ENCODE measurements at places on chromosomes 3 and 15.

- no peak for DNase-seq
These were observed 43.2 kb downstream of the P3H2 start for GRCh38 chr3:190077395-190078045.

DNA sequence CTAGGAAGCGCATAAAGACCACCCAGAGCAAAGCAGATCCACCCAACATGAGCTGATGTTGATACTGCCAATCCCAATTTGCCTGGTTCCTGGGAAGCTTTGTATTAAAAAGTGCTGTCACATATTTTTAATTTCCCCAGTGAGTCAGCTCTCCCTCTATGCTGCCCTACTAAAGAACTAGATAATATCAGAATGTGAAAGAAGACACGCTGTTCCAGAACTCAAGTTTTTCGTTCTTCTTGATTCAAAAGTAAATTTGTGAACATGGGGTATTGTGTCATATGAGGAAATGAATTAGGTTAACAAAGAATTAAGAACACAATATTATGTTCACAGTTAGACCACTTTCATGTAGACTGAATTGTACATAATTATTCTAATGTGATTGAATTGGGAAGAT is 734.2 kb upstream of the ALCAM start:
- DNase-seq, result no peak

GRCh38 chr15:25057574-25057973 is 102.8 kb downstream of the SNRPN start:
- no peak for DNase-seq

DNA sequence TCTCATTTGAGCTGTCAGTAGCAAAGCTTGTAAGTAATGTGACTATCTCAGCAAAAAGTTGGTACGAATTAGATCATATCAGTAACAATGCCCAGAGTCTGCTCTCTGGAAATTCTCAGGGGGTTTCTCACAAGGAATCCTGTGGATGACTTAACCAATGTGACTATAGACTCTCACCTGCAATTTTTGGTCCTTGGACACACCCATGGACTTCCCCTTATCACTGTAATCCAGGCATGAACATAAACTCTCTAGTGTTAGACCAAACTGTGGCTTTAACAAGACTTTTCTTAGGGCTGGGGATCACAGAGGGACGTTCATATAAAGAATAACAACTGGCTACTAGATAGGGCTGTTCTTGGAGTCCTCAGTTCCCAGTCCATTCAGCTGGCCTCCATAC is 3.9 kb upstream of the ZNF80 start:
- DNase-seq, result no peak

DNA sequence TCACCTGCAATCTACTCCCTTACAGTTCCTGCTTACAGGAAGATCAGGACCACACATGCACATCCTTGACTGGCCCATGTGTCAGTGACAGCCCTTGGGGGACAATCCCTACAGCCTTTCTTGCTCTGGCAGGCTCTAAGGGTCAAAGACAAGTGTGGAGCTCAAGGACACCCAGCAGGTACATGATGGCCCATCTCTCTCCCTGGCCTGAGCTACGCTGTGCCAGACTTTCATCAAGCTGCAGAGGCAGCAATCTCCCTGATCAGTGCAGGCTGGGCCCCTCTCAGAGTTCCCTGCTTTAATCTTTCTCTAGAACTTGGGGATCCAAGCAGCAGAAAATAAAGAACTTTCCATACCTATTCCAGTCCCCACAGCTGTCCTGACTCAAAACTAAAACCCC is 2.6 kb downstream of the SEMA7A start:
- DNase-seq, result no peak

GRCh38 chr15:64236156-64236894 is 73.5 kb upstream of the PPIB start:
- DNase-seq, result no peak

GRCh38 chr3:98670020-98670419 is 76.6 kb upstream of the CPOX start:
- DNase-seq, result no peak

GRCh38 chr3:197889204-197889930 is 60.6 kb upstream of the RPL35A start:
- no peak for DNase-seq

DNA sequence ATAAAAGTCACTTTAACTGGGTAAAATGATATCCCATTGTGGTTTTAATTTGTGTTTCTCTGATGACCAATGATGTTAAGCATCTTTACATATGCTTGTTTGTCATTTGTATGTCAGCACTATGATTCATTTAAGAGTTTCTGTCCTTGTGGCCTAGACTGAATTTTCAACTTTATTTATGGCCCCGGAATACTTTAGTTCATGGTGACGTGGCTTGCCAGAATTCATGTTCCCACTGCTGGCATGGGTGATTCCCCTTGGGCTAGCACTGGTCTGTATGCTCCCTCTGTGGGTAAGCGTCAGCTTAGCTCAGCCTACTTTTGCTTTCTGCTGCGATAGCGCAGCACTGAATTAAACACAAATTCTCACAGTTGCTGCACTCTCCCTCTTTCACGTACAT is 436.3 kb upstream of the SGO1 start:
- peak; percentile 94 for DNase-seq

DNA sequence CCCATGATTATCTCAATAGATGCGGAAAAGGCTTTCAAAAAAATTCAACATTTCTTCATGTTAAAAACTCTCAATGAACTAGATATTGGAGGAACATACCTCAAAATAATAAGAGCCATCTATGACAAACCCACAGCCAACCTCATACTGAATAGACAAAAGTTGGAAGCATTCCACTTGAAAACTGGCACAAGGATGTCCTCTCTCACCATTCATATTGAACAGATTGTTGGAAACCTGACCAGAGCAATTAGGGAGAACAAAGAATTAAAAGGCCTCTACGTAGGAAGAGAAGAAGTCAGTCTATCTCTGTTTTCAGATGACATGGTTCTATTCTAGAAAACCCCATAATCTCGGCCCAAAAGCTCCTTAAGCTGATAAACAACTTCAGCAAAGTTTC is 274.5 kb upstream of the MANF start:
- no peak for DNase-seq

DNA sequence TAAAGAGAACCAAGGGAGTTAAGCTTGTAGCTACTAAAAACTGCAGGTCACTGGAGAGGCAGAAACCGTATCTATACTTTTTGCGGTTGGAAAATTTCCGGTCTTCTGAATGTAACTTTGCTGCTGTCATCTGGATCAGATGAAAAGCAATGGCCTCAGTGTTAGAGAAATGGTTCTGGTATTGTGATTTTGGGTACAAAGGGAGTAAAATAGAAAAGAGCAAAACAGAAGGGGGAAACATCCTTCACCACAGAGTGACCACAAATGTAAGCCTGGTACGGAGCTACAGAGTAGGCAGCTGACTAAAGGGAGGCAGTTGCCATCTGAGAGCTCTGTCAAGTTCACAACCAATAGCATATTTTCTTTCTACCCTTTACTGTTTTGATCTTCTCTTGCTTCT is 5.6 kb downstream of the CD96 start:
- no peak for DNase-seq

DNA sequence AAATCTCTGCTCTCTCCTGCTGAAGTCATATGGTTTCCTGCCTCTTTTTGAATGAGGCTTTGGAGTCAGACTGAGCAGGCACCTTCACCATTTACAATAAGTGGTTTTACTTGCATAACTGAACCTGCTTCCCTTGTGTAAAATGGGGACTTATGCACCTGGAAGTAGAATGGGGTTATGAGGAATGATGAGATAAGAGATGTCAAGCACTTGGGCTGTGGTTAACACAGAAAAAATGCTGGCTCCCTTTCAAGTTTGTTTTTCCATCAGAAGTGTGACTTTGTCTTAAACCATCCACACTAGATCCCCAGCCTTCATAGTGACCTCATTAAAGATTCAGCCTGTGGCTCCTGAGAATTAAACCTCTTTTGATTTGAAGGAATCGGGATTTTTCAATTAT is 5.2 kb downstream of the EXOSC7 start:
- DNase-seq, result no peak

GRCh38 chr3:197021231-197021630 is 8.4 kb downstream of the MELTF start:
- no peak for DNase-seq

- DNase-seq, result no peak
These were observed 93.4 kb downstream of the LRRK1 start for GRCh38 chr15:101012326-101013200.

DNA sequence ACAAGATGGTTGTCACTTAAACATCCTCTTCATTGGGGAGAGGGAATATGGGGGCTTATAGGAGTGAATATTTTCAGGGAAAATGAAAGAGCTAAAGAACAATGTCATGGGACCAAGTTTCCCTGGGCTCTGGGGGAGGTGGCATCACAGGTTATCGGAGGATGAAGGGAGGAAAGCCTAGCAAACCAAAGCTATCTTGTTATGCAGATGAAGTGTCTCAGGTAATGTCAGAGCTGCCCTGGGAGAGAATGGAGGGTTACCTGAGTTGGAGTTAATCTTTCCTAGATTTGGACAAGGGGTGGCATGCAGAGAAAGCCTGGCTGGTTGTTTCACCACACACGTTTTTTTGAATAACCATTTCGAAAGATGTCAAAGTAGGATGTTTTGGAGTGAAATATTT is 308.1 kb upstream of the ATP10A start:
- no peak for DNase-seq

- no peak for DNase-seq
These were observed 35.7 kb upstream of the PRR20G start for GRCh38 chr3:127323581-127323980.

DNA sequence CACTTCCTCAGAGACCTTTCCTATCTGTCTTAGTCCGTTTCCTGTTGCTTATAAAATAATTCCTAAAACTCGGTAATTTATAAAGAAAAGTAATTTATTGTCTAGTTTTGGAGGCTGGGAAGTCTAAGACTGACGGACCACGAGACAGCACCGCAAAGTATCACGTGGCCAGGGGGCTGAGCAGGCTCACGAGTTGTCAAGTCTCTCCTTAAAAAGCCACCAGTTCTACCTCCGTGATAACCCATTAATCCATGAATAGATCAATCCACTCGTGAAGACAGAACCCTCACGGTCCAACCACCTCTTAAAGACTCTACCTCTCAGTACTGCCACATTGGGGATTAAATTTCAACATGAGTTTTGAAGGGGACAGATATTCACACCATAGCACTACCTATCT is 821 bp downstream of the LINS1 start:
- no peak for DNase-seq

GRCh38 chr15:70936326-70936725 is 43.7 kb downstream of the LRRC49 start:
- peak; percentile 27 for DNase-seq

DNA sequence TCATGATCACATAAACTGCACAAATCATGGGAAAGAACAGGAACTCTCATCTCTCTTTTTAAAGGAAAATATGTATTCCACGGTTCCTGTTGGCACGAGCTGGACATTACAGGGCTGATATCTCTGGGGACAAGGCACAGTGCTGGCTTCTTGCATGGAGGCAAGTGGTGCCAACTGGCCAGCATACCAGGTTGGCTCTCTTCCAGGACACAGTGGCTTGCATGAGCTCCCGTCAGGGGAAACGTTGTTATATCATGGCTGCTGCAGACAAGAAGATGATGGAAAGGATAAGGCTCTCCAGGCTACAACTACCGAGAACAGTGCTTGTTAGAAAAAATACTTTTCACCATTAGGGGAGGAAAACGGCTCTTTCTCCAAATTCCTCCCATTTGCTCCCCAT is 283.9 kb downstream of the RORA start:
- no peak for DNase-seq

GRCh38 chr3:156593814-156594213 is 38.9 kb upstream of the SSR3 start:
- no peak for DNase-seq

- no peak for DNase-seq
These were observed 59.5 kb upstream of the SUCLG2 start for GRCh38 chr3:67713764-67714469.

- DNase-seq, result no peak
These were observed 271.0 kb downstream of the EDEM1 start for GRCh38 chr3:5458526-5458925.
